ENCODE measurements at places on chromosomes 6 and 20. TPM values are rescaled to one million over a fixed set of nuclear protein-coding genes. Genes with fewer than 3 reads are reported as not detected.

Gene CRISP3
- 0.49 TPM for polyA plus RNA-seq

Gene FRK
- polyA plus RNA-seq = 5.0 TPM

Gene ZNF831
- 0.13 TPM for polyA plus RNA-seq

Gene MUC22
- polyA plus RNA-seq = not detected

Gene NOP56
- polyA plus RNA-seq = 198 TPM

Gene GPLD1
- 2.8 TPM for polyA plus RNA-seq

Gene HLA-DQA1
- polyA plus RNA-seq = 5.7 TPM

Gene GJA1
- polyA plus RNA-seq = 58.1 TPM

Gene MACROD2
- polyA plus RNA-seq = 13.0 TPM
